GM10248 (cell line): ENCODE measurements at places on chromosomes 2 and 18.

DNA sequence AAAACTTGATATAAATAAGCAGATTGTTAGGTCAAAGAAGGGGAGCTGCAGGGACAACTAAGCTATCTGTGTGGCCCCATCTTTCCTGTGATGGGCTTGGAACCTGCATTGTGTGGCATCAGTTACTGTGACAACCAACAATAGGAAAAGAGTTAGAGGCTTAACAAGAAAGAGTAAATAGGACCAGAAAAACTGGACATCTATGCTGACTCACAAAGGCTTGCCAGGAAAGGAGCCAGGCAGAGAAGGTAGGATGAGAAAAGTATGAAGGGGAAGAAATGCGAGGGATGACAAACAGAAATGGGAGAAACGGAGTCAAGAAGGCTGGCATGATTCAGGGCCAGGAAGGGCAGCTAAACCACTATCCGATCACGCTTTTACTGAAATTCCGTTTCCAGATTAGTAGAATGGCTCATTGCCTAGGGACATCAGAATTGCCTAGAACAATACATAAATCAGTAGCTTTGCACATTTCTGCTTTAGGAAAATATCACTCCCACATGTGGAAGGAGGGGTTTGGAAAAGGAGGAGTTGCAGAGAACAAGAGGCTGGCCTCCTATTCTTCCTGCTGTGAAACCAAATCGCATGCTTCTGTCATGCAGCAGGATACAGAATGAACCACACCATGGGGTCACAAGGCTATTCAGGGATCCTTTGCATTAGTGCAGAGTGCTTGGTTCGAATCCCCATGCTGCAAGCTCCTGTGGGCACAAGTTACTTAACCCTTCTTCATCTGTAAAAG is 7.3 kb downstream of the PLA2R1 start:
- no peak for DNase-seq

GRCh38 chr2:24925815-24926214 is 5.8 kb upstream of the ADCY3 start:
- no peak for DNase-seq

GRCh38 chr2:200397785-200398184 is 91.3 kb downstream of the SPATS2L start:
- no peak for DNase-seq

GRCh38 chr2:239959059-239959971 is 65.8 kb downstream of the NDUFA10 start:
- no peak for DNase-seq

DNA sequence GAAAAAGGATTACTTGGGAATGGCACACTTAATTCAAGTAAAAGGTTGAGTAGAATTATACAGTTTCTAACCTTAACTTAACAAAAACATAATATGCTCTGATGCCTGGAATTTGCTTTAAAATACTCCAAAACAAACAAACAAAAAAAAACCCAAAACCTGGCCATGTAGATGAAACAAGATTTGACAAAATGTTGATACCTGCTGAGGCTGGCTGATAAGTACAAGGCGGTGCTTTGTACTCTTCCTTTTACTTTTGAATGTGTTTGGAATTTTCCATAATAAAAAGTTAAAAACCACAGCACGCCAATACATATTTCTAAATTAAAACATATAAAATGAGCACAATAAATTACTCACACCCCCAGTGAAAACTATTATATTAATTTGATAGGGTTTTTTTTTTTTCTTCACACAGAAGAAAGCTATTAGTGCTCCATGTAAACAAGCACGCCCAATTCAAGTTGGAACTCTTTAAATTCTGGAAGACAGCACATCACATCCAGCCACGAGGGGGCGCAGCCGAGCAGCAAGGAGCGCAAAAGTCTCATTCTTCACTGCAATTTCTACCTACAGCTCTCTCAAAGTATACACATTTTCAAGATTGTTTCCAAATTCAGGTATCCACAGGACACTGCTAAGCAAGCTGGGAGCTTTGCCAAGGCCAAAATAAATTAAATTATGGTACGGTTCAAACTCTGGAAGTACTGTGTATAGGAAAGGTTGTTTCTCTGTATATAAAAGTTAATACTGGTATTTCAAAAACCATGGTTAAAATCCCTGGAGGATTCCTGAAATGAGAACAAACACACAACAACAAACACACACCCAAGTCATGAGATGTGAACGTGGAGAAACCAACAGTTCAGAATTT is 7.5 kb downstream of the SERTAD2 start:
- no peak for DNase-seq

GRCh38 chr2:140242889-140243288 is 1462.7 kb upstream of the NXPH2 start:
- DNase-seq: no peak

- DNase-seq: no peak
Measured at GRCh38 chr18:73777356-73778031, 370.1 kb downstream of the FBXO15 start.

- no peak for DNase-seq
Measured at GRCh38 chr2:199348871-199349270, 108.9 kb downstream of the SATB2 start.

DNA sequence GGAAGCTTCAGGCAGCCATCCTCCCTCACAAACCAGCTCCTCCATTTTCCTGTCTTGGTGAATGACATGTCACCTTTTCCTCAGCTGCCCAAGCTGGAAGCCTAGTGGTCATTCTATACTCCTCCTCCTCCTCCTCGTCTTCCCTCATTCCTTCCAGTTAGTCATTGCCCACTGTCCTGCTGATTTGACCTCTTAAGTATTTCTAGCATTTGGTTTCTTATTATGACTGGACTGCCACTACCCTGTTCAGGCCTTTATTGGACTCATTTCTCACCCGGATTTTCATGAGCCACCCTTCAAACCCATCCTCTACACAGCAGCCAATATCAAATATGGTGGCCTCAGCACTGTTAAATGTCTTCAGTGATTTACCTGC is 21.9 kb upstream of the MGAT5 start:
- DNase-seq: no peak

GRCh38 chr2:37795938-37796337 is 124.5 kb upstream of the CDC42EP3 start:
- no peak for DNase-seq

DNA sequence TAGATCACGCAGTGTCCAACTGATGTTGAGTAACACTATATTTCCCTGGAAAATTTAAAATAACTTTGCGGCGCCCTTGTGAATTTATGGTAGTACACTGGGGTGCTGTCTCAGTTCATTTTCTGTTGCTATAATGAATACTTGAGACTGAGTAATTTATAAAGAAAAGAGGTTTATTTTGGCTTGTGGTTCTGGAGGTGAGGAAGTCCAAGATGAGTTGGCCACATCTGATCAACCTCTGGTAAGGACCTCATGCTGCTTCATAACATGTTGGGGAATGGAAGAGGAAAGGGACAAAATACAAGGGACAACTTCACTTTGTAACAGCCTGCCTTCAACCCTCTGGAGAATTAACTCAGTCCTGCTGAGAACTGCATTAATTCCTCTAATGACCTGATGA is 36.4 kb downstream of the ACTR3 start:
- DNase-seq: no peak

DNA sequence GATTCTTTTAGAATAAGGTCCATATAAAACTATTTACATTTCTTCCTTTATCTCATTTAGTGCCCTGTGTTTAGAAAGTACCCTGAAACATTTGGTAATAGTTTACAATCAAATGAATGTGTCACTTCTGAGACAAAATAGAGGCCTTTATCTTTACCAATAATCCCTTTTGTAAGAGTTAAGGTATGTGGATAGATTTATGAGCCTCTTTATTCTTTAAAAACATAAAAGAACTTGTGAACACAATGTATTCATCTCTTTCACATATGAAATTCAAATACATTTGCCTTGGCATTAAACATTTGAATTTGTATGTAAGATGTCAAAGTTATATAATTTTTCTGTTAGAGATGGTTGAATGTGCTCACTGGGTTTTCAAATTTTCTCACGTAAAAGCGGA is 180.5 kb upstream of the CWC22 start:
- no peak for DNase-seq

DNA sequence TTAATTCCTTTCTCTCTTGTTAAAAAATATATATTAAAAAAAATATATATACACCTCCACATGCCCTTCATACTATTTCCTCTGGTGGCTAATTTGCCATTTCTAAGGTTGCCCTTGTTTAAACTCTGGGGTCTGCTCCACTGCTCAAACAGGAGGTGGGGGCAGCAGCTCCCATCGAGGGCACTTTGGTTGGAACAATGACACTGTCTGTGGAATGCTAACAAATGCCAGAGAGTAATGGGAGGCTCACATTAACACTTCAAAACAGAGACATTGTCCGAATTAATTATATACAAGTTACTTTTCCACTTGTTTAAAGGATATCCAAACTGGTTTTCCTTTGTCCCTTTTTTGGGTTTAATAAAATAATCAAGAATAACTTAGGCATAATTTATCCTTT is 58.8 kb upstream of the CD302 start:
- no peak for DNase-seq

GRCh38 chr2:190683802-190684201 is 34.9 kb downstream of the NAB1 start:
- no peak for DNase-seq

DNA sequence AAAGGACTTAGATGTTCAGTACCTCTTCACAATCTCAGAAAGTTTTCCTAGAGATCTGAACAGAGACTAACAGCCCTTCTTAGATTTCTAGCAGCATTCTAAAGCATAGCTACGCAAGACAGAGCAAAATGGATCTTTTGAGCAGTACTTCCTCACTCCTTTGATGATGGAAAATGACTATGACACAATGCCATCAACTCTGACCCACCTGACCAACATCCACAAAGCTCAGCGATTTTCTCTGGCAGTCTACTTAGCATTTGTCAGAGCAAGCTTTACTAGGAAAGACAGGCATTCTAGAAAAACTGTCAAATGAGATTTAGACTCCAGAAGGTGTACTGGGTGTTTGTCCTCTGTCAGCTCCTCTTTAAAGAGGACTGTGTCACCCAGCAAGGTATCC is 180.9 kb upstream of the ACVR2A start:
- DNase-seq: no peak

DNA sequence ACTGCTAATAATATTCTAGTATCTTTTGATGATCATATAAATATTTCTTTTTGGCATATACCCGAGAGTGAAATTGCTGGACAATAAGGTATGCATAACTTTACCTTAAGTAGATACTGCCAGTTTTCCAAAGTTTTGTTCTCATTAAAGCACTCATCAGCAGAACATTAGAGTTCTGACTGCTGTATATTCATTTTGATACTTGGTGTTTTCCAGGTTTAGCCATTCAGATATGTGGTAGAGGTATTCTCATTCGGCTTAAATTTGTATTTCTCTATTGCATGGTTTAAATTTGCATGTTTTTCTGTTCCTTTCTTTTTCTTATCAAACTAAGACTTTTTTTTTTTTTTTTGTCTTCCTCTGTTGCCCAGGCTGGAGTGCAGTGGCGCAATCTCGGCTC is 18.2 kb downstream of the CYBRD1 start:
- DNase-seq: no peak

DNA sequence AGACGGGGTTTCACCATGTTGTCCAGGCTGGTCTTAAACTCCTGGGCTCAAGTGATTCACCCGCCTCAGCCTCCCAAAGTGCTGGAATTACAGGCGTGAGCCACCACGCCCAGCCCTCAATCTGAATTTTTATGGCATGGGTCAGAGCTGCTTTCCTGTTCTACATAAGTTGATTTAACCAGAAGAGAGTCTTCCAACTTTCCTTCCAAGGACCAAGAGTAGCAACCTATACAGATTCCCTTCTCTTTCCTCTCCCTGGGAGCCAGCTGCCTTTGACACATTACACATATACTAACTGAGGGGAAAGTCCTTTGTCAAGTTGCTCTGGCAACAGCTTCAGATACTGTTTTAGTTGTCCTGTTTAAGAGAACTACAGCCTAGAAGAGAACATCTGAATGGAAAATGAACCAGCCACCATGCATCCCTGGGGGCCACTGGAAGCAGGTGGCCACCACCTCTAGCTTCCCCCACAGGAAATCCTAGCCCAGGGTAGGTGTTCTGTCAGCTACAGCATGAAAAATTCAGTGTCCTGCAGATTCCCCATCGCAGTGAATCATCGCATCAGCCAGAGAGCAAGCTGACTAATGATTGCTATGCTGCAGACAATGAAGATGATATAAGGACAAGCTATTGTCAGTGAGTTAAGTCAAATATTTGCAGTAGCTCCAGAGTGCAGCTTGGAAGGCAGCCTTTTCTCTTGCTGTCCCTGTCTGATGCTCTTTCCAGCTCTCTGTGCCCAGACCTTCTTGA is 62.9 kb downstream of the POMC start:
- DNase-seq: no peak

GRCh38 chr2:63876311-63876710 is 34.6 kb downstream of the UGP2 start:
- DNase-seq: no peak

DNA sequence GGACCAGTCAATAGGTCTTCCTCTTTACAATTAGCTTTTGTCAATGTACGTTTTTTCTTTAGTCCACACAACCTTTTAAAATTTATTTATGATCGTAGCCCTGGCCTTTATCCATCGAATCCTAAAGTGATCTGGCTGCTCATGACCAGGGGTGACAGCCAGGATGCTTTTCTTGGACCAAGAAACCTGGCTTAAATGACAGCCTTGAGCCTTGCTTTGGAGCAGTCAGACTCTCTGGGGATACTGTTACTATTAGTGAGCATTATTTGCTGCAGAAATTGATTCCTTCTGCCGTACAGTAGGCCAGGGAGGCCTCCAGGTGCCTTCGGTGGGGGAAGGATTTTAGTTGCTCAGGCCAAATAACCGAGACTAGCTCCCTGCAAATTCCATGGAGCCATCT is 70.2 kb downstream of the AGAP1 start:
- no peak for DNase-seq

GRCh38 chr18:55349685-55350084 is 238.3 kb downstream of the TCF4 start:
- DNase-seq: no peak

DNA sequence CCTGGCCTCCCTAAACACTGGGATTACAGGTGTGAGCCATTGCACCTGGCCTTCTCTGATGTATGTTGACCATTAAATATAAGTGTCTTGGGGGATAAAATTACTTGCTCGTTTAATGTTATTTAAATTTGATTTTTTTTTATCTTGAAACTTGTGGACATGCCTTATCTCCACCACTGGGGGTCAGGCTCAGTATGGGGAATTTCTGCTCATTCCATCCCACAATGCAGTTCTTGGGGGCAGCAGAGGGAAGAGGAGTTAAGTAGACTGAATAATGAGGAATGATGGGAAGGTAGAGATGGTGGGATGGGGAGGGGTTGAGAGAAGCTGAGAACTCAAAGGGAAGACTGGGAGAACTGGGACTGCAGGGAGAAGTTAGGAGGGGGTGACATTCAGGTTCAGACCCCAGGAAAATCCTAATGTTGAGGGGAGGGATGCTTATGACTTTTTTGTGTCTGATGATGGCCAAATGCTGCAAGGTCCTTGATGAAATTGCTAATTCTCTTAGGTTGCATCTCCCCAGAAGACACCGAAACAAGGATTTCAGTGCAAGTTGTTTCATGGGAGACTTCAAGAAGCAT is 174.2 kb downstream of the MIB1 start:
- DNase-seq: no peak

- DNase-seq: no peak
Measured at GRCh38 chr2:54864096-54864495, 140.6 kb downstream of the EML6 start.

GRCh38 chr18:23113576-23113975 is 21.7 kb upstream of the CABLES1 start:
- DNase-seq: no peak
